ENCODE measurements at places on chromosomes 4 and X.

GRCh38 chr4:72896515-72896914, 173.0 kb downstream of the COX18 start:
- no peak for DNase-seq

- no peak for DNase-seq
Observed at GRCh38 chr4:124322234-124323065, 390.1 kb downstream of the ANKRD50 start.

- DNase-seq, result no peak
Observed at GRCh38 chr4:153789741-153790499, 1.0 kb upstream of the SFRP2 start.

- no peak for DNase-seq
Observed at GRCh38 chr4:152160225-152160800, 375.6 kb downstream of the FBXW7 start.

DNA sequence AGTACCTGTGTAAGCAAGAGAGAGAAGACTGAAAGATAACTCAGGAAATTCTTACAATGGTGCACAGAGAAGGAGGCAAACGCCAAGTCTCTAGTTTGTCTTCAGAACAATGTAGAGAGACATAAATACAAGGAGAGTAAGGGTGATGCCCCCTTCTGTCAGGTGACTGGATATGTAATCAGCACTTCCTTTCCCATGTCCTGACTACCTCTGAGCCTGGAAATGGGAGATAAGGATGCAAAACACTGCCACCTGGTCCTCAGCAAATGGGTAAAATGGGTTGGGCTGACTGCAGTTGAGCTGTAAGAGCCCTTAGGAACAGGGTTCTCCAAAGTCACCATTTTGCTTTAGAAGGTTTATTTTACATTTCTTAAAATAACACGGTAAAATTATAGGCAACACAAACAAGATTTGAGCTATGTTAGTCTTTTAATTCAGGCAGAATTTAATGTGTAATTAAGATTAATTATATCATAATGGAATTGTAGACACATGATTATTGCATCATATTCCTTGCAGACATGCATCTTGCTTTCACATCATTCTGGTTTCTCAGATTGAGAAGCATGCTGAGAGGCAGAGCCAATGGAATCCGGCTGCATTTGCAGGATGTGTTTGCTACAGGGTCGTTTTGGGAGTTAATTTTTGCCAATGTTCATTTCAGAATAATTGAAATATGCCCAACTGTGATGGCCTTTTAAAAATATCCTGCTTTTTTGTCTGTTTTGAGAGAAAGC, 37.2 kb upstream of the ARX start:
- DNase-seq, result no peak

DNA sequence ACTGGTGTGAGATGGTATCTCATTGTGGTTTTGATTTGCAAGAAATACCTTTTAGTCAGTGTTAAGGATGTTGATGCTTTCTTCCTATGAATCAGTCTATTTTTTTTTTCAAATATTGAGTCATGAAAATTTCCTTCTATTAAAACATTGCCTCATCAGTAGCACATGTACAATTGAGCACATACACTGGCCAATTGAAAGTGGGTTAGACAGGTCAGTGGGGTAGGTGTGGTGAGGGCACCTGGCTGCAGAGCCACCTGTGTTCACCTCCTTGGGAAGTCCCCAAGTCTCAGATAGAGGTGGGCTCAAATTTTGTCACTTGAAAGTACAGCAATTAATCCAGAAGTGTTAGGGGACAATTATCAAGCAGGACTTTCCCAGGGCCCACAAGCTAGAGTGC, 243.7 kb downstream of the SPRY1 start:
- DNase-seq, result no peak

DNA sequence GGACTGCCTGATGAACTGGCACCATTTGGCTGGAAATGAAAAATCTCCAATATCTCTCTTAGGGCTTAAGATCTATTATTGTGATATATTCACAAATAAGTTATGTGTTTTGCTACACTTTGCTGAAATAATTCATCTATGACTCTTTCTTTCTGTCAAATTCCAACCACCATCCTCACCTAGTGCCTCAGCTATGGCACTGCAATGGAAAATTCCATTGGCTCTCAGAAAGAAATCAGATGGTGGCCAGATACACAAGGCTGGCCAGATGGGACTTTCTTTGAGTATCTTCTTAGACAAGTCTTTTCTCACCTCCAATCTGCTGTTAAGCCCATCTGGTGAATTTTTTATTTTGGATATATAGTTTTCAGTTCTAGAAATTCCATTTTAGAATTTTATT, 28.0 kb downstream of the NAT8L start:
- no peak for DNase-seq

GRCh38 chr4:90093526-90093925, 33.7 kb upstream of the CCSER1 start:
- no peak for DNase-seq

- no peak for DNase-seq
Observed at GRCh38 chr4:101274888-101275752, 72.2 kb downstream of the PPP3CA start.

- DNase-seq, result no peak
Observed at GRCh38 chrX:17814557-17814956, 46.5 kb downstream of the RAI2 start.

GRCh38 chr4:57098415-57098814, 11.8 kb downstream of the IGFBP7 start:
- DNase-seq, result no peak

DNA sequence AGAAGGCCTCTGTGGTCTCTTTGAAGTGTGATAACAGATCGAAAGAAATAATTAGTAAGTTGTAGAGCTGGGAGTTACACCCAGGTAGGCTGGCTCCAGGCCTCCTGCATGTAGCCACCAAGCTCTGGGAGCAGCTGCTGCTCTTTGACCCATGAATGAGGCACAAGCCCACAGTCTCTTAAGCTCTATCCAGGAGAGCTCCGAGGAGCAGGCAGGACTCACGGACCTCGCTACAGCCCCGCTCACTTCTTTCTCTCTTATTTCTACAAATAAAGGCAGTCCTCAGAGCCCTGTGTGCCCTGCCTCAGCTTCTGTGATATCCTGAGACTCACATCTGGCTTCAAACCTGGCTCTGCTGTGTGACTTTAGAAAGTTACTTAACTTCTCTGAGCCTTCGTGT, 86.9 kb downstream of the EVC start:
- DNase-seq, result no peak

DNA sequence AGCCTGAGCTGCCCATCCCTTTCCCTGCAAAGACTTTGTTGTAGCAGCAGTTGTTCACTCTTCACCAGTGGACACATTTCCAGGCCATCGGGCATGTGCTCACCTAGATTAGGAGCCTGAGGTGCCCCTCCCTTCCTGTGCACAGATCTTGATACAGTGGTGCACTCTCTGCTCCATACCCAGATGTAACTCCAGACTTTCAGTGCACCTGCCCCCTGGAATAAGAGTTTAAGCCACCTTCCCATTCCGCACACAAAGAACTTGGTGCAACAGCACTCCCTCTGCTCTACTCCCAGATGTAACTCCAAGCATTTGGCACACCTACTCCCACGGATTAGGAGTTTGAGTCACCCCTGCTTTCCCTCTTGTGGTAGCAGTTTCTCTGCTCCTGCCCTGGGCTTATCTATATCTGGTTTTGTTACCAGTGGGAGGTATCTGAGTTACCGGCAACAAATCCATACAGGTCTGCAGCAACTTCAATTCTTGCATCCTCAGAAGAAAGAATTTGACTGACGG, 36.0 kb upstream of the PLK4 start:
- no peak for DNase-seq

DNA sequence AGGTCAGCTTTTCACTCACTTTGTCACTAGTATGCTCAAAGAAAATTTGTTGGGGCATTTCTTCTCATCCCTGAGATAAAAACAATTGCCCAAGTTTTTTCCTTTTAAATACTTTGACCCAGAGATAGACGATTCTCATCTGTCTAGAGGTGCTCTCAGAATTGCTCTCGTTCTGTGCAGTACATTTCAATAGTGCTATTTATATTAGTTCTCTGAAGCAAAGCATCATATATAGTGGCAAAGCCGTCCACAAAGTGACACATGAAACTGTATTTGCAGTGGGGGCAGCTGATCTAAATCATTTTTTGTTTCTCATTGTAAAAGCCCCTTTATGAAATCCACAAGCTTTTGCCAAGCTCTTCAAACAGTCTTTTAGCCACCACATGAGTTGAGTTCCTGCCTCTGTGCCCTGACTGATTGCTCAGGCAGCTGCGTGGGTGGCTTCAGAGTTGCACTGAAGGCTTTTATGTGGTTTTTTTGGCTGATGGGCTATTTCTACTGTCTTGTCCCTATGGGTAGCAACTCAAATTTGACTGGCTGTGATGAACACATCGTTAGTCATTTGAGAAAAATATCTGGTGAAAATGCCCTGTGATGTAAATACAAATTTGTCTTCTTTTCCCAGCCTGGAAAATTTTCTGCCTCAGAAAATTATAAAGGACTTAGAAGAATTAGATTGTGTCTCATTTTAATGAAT, 119.1 kb upstream of the OTUD4 start:
- DNase-seq, result no peak

DNA sequence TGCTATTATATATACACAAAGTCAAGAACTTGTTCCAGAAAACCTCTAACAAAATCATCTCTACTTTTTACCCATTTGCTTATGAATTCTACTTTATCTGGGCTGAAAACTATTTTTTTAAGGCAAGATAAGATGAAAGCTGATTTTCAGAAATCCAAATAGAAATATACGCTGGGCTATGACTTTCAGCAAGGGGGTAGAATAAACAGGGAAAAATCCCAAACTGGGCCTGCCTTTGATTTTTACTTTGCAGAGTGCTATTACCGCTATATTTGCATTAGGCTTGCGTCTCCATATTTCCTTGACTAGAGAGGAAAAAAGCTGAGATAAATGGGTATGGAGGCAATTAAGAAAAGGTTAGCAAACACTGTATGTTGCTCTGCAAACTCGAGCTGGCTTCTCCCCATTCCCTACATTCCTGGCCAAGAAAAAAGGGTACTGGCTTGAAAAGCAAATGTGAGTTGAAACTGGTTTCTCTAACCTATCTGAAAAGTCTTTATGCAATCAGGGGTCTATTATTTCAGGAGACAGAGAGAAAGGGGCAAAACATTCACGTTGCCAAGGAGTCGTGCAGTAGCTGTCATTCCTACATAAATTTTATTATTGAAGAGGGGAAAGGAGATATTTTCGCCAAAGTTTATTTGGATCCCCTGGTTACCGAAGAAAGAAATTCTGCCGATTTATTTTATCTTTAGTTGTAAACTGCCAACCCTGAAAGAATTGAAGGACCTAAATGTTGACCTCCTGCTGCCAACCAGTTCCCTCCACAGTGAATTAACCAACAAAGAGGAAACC, 2.2 kb downstream of the TMEM47 start:
- no peak for DNase-seq

DNA sequence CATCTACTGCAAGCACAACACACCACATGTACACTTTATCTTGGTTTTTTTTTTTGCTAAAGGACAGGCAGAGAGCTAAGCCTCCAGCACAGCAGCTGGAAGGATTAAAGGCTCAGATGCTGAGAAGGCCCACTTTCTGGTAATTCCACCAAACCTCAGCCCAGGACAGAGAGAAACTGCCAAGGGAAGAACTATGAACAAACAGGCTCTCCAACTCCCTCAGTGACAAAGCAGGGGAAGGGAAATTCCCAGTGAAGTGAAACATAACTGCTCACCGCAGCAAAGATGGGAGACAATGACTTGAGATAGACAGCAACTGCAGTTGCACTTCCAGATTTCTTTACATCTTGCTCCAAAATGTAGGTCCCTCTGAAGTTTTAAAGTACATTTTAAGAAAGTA, 4.8 kb downstream of the PROM1 start:
- DNase-seq, result no peak

GRCh38 chr4:54780149-54780495, 122.4 kb downstream of the KIT start:
- DNase-seq, result no peak

GRCh38 chr4:38278255-38278654, 318.1 kb downstream of the PTTG2 start:
- no peak for DNase-seq

- no peak for DNase-seq
Observed at GRCh38 chrX:118577041-118577440, 81.4 kb downstream of the DOCK11 start.

- no peak for DNase-seq
Observed at GRCh38 chr4:40934676-40935075, 184.9 kb downstream of the NSUN7 start.

GRCh38 chr4:125486351-125486750, 171.6 kb downstream of the FAT4 start:
- DNase-seq, result no peak

- DNase-seq, result no peak
Observed at GRCh38 chrX:19194285-19195242, 72.3 kb upstream of the ADGRG2 start.

GRCh38 chrX:25523574-25524540, 508.1 kb upstream of the ARX start:
- DNase-seq, result no peak

- DNase-seq, result no peak
Observed at GRCh38 chrX:26918631-26919030, 544.5 kb downstream of the PPP4R3C start.

DNA sequence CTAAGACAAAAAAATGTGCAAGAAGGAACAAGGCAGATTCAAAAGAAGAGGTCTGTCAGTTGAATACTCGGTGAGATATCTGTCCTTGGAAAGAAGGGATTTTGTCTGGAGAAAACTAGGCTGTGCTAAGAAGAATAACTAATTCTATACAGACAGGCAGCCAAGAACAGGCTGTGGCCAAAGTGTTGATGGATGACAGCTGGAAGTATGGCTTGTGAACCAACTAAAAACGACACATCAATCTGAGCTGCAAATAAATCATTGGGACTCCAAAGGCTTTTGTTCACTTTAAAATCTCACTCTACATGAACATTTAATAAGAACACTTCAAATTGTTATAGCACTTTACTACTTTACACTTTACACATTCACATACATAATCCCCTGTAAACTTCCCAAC, 70.5 kb upstream of the IGSF1 start:
- DNase-seq, result no peak

DNA sequence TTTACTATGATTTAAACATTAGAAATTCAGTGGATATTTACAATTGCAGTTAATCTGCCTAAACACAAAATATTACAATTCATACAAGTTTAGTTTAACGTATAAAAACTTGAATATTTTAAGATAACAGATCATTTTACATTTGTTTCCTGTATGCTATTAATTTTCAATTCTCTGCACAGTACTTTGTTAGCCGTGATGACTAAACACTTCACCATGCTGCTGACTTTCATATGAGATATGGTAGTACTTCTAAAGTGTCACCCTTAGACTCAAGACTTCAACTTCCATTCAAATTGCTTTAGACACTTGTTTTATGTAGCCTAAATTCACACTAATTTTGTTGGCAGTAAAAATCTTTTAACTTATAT, 1646.4 kb upstream of the ADGRL3 start:
- no peak for DNase-seq

DNA sequence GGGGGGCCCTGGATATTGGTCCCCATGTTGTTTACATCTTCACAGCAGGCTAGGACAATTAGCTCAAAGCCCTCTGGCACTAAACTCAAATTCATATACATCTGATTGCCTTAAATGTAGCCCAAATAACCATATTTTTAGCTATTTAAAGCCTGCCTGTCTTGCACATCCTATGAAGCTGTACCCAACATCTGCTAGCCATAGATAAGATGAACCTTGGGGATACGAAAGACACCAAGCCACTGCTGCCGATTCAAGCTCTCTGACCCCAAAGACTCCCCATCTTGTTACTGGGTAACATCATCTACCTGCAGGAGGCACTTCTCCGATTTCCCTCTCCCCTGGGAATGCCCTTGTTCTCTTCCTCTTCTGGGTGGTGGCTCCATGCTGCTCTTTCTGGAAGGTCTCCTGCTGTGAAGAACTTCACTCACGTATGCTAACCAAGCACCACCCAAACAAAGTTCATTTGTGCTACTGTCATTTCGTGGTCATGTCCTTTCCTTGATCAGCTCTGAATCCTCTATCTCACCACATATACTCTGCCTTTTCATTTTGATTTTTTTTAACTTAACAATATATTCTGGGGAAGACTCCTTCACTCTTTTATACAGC, 107.7 kb upstream of the ATXN3L start:
- DNase-seq, result no peak

Data from breast epithelium (tissue), 4 donors.